ENCODE measurements at places on chromosomes 3 and 15. TPM values are rescaled to one million over a fixed set of nuclear protein-coding genes. Genes with fewer than 3 reads are reported as not detected.

DNA sequence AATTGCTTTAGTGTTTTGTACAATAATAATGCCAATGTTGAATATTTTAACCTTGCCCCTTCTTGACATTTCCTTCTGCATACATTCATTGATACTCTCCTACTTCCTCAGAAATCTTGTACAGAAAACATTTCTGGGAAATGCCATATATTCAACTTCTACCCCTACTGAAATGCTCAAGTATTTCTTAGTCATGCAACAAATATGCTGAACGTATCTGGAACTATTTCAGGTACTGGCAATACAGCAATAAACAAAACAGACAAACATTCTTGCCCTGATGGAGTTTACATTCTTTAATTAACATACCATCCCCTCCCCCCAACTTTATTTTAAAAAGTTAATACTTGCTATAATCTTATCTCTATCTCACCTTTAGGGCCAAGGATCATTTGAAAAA lies 147.2 kb downstream of the STAG1 start:
- DNase-seq: no peak

DNA sequence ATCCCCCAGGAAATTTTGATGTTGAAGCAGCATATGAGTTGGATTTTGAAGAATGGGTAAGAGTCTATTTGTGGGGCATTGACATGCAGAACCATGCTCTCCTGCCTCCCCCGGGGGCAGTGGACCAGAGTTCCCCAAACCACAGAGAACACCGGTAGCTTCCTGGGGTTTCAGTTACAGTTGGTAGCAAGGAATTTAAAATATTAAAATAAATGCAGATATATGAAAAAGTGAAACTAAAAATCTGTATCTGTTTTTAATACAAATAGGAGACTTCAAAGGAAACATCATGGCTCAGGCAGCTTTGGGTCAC lies 37.4 kb downstream of the SLC9A9 start:
- no peak for DNase-seq

- no peak for DNase-seq
These were observed 886.6 kb downstream of the TBL1XR1 start for GRCh38 chr3:176310641-176311040.

GRCh38 chr15:81049835-81050234 lies 49.1 kb downstream of the TLNRD1 start:
- no peak for DNase-seq

DNA sequence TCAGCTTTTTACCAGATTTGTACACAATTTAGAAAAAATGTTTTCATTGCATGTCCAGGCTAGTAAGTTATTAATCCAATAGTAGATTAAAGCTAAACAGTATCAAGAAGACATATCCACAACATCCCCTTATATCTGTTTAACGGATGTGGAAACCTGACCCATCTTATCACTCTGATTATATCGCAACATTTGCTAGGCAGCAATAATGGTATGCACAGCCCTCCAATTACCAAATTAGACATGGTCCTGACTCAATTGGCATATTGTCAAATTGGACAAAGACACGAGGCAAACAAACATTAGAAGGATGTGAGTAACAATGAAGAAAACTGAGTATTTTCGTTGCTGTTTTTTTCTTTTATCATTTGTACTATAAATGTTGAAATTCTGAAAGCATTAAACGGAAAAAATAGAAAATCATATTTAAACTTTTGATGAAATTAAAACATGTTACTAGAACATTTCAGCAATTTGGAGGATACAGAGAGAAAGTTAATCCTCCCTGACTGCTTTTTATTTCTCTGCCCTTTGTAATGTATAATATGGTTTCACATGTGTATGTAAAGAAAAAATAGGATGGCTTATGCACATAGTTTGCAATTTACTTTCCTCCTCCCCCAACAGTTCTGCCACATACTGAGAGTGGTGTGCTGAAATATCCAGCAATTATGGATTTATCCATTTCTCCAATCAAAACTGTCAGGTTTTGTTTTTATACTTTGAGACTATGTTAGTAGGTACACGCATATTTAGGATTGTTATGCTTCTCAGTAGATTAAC lies 633.7 kb downstream of the ZIC1 start:
- DNase-seq: no peak

GRCh38 chr3:48617559-48617958 lies 4.0 kb downstream of the TMEM89 start:
- DNase-seq: no peak

DNA sequence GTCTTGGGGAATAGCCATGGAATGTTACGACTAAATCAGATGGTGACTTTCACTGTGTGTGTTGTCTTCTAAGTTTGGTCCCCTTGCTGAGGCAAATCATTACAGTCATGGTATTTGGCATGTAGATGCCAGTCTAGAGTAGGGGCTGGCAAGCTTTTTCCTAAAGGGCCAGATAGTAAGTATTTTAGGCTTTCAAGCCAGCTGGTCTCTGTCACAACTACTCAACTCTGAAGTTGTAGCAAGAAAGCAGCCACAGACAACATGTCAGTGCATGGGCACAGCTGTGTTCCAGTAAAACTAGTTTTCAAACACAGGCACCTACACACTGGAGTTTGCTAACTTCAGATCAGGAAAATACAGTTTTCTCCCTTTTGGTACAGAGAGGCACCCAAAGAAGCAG lies 39.3 kb downstream of the CCR3 start:
- no peak for DNase-seq

GRCh38 chr3:160869825-160870224 lies 113.8 kb downstream of the PPM1L start:
- DNase-seq: no peak

DNA sequence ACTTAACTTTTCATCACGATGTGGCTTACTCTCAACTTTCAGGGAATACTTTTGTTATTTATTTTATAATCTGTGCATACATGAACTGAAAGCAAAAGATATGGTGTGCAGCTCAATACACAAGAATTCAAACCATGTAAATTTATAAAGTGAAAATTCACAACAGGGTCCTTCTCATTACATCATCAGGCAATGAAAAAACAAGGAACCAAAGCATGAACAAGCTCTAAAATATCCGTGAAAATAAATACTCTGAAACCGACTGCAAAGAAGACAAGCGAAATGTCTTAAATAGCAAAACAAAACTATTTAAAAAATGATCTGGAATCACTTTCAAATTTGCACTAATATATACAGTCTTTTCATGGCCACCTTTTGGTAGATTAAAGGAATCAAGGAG lies 28.9 kb downstream of the GNB5 start:
- DNase-seq: no peak

DNA sequence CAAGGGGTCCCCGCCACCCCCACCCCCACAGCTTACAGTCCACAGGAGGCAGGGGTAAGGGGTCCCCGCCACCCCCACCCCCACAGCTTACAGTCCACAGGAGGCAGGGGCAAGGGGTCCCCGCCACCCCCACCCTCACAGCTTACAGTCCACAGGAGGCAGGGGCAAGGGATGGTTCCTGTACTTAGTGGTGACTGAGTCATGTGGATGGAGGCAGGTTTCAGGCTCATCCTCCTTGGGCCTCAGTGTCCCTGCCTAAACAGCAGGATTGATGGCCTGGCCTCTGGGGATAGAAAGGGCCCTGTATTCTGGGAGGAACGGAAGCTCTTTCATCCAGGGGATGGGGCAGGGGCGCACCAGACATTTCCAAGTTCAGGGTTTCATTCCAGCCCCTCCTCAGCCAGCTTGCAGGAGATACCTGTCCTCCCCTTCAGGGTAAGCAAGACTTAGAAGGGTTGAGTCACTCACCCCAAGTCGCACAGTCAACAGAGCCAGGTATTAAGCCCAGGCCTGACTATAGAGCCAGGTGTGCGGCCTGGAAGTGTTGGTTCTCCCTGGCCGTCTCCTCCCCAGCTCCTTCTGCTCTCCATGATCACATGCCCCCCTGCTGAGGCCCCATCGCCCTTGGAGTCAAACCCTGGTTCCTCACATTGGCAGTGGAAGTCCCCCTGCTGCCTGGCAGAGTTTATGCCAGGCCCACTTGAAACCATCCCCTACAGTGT lies 12.5 kb downstream of the CSK start:
- no peak for DNase-seq

- DNase-seq: no peak
These were observed 38.2 kb downstream of the TMCC1 start for GRCh38 chr3:129855170-129855831.

DNA sequence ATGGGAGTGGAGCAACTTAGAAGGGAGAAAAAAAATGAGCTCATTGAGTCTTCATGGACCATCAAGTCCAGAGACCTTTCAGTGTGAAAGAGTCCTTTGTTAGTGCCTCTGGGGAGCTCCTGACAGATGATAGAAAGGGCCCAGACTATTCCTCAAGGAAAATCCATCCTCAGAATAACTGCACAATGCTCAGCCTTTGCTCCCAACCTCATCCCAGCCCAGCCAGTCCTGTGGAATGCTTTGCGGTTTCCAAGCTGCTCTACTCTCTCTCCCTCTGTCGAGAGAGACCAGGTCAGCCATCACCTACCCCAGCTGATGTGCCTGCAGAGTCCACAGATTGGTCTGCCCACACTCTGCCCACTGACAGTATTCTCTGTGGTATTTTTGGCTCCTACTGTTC lies 406.2 kb downstream of the MFSD1 start:
- DNase-seq: no peak

DNA sequence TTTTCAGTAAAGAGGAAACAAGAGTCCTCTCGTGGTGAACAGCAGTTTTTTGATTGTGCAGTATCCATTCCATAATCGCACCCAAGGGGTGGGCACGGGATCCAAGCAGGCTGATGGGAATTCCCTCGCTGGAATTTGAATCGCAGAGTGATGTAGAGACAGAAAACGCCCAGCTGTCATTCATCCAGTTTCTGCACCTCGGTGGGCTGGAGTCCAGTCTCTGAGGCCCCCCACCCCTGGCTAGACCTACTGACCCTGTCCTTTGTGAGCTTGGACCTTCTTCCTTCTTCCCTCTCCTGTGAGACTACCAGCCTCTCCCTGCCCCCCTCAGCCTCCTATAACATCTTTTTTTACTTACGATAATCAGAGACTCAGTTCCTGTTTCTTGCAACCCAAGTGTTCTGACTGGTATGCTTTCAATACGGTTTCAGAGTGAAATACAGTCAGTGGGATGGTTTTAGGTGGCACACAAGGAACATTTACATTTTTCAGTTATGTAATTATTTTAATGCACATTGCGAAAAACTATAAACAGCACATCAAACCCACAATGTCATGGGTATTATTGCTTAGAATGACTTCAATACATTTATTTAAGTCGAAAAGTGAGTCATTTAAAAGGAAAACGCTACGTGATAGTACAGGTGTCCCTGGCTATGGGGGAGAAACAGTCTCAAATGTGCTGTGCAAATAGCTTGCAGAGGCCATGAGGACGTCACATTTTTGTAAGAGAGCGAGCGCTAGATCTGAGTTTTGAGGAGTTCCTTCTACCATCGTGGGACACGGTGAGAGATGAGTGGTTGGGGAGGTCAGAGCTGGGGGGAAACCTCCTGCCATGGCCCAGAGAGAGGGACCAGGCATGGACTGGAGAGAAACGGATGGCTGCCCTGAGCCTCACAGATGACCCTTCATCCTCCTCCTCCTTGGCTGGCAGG lies 37.5 kb upstream of the CHST2 start:
- peak; percentile 16 for DNase-seq

DNA sequence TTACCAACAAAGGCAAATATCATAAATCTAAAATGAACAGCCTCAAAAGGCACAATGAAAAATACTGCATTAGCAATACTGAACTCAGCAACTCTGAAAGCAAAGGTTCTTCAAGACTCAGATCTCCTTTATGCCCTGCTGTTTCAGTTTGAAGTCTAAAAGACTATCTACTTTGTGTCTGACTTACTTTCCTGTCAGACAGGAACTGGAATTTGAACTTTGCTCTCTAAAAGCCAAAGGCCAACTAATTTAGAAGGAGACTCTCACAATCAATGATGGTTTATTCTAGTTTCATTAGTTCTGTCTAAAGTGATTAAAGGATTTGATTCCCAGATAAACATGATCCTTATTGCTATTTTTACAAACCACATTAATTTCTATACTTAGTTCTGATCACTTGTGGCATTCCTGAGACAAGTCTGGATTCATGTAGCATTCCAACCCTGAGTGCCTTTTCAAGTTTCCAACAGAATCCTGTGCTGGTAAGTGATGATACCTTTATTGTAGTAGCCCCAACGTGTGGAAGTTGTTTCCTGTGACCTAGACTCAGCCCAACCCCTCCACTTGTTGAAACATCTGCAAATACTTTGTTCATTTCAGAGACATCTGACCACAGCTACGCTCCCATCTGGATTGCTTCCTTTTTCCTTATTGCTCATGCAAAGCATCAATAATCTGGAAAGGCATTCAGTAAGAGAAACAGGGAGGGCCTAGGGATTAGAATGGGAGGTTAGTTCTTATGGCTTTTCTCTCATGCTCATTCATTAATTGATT lies 14.9 kb upstream of the LEKR1 start:
- no peak for DNase-seq

GRCh38 chr3:115321400-115321805 lies 174.3 kb upstream of the ZBTB20 start:
- DNase-seq: no peak

- no peak for DNase-seq
These were observed 607.9 kb upstream of the KCNMB2 start for GRCh38 chr3:177928172-177928873.

- DNase-seq: no peak
These were observed 5.3 kb upstream of the CALML4 start for GRCh38 chr15:68210409-68210756.

DNA sequence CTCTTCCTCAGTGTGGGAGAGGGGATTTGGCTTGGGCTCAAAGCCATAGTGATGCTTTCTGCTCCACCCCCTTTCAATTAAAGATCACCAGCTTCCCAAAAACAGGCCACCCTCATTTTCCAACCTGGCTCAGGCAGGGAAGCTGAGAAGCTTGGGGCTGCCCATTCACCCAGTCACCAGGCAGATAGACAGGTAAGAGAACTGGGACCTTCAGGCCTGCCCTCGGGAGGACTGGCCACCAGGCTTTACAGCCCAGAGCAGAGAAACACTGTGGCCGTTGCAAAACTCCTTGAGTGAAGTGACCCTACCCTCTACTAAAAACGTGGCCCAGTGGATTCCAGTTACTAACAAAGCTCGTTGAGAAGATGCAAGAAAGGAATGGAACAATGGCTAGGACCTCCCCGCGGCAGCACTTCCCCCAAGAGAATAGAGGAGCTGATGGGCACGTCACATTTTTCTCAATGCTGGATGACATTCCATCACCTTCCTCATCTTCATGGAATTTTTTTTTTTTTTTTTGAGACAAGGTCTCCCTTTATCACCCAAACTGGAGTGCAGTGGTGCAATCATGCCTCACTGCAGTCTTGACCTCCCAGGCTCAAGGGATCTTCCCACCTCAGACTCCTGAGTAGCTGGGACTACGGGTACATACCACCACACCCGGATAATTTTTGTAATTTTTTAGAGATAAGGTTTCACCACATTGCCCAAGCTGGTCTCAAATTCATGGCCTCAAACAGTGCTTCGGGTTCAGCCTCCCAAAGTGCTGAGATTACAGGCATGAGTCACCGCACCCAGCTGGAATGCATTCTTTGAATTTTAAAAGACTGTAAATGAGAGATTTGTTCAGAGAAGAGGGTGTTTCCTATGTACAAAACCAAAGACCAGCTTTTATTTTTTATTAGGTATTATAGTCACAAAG lies 37.9 kb downstream of the LIPC start:
- peak; percentile 60 for DNase-seq

Gene ZNF80
- total RNA-seq: 1.8 TPM

Gene SERPINI1
- total RNA-seq: 0.83 TPM

Gene CAPN3
- 3.5 TPM for total RNA-seq

Gene SLC9C1
- total RNA-seq: not detected

Gene TCAIM
- 15.1 TPM for total RNA-seq

Gene SPINT1
- 6.3 TPM for total RNA-seq

All from activated CD8-positive, alpha-beta T cell treated with anti-CD3 and anti-CD28 coated beads for 36 hours (primary cell).